Heart right ventricle (tissue), 16 donors: ENCODE measurements at places on chromosomes 12 and 14. TPM values are rescaled to one million over a fixed set of nuclear protein-coding genes. Genes with fewer than 3 reads are reported as not detected.

MEG3 gene
- 7.7 TPM for polyA plus RNA-seq

DNA sequence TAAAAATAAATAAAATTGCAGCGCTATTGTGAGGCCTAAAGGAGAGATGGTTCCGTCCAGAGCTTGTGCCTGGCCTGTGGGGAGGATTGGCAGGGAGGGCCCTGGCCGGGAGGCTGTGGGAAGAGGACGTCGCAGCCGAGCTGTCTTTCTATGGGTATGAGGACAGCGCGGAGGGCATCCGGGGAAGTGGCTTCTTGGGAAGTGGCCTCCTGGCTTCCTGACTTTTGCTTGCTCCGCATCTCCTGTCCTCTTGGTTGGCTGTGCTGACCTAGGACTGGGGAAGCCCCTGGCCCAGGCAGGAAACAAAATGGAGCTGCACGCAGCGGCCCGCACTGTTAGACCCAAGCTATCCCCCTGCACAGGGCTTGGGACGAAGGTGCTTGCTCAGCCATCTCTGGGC lies 22.2 kb upstream of the MEG3 start:
- DNase-seq = no peak

DNA sequence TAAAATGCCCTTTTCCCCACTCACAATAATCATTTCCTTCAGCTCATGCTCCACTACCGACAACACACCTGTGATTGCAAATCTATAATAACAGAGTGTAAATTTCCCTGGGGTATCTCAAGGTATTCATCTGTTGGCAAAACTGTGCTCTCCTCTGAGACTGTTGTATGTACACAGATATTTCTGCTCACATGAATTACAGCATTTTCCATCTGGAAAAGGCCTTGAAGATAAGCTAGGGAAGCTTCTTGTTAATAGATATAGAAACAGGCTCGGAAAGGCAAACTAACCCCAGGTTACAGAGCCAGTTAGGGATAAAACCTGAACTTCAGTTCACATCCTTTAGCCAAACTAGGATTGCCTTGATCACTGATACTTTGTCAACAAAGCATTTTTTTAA lies 210.4 kb upstream of the KRR1 start:
- DNase-seq = no peak

PRKD1 gene
- 2.0 TPM for polyA plus RNA-seq

GRCh38 chr12:12819752-12820311 lies 6.7 kb downstream of the DDX47 start:
- no peak for DNase-seq

RNF212B gene
- not detected for polyA plus RNA-seq

NR1H4 gene
- not detected for polyA plus RNA-seq
